ENCODE measurements at places on chromosomes 5 and 9.

DNA sequence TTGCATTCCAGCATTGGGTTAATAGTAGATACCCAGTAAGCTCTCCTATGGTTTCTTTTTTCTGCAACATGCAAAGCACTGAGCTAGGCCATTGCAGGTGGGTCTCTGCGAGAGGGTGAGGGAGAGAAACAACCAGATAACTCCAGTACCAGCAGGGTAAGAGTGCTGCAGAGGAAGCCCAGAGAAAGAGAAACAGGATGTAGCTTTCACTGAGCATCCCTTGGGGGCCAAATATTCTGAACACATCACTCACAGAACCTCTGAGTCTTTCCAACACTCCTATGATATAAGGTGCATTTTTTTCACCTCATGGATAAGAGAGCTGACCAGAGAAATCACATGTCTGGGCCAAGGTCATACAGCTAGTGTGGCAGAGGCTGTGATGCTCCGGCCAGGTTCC is 76.7 kb downstream of the TRIM32 start:
- no peak for DNase-seq

- no peak for DNase-seq
Observed at GRCh38 chr9:38047301-38048251, 21.5 kb downstream of the SHB start.

GRCh38 chr9:101458963-101459631 is 23.5 kb upstream of the ALDOB start:
- DNase-seq: peak; percentile 76

DNA sequence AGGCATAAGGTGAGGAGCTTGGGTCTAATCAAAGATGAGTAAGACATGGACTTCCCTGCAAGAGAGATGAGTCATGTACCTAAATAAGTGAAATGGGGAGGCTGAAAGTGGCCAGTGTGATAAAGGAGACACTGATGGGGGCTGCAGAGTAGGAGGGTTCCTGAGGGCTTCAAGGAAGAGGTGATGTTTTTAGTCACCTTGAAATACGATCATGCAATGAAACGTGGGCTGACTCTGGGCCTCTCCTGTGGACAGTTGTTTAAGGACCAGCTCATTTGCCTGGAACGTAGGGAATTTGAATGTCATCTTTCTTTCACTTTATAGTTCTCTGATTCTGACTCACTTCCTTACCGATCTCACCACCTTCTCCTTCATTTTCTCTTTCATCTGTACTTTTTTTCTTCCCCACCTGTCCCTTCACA is 49.6 kb upstream of the CPLX2 start:
- no peak for DNase-seq

DNA sequence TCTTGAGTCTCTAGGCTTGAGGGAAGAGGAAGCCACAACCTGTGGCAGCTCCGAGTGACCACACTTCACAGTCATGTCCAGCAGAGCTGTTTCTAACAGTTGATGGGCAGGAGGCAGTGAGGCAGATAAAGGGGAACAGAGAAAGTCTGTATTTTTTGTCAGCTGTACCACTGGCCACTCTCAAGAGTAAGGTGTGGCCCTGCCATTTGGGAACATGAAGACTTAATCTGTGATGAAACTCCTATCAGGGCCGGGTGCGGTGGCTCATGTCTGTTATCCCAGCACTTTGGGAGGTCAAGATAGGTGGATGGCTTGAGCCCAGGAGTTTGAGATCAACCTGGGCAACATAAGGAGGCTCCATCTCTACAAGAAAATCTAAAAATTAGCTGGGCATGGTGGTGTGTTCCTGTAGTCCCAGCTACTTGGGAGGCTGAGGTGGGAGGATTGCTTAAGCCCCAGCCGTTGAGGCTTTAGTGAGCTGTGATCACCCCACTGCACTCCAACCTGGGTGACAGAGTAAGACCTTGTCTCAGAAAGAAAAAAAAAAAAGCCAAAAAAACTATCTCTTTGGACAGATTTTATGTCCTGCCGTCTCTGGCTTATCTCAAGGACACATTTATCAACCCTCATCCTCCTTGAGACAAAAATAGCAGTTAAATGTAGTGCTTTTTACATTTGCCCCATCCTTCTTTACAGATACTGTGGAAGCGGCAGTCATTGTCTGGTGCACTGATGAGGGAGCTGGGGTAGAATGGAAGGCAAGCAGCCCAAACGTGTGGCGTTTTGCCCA is 11.9 kb upstream of the COL15A1 start:
- DNase-seq: no peak

DNA sequence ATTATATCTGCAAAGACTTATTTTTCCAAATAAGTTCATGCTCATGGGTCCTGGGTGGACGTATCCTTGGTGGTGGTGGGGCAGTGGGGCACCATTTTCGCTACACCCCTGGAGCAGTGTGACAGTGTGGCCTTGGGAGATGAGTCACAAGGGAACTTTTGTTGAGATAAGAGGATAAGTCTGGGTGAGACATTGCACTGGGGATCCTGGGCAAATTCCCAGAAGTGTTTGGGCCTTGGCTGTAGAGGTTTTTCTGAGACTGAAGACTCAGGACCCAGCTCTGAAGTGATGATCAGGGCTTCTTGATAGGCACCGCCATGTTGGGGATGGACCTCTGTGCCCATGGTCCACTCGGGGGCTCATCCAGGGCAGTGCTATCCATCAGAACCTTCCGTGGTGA is 149.4 kb downstream of the MACROH2A1 start:
- no peak for DNase-seq

DNA sequence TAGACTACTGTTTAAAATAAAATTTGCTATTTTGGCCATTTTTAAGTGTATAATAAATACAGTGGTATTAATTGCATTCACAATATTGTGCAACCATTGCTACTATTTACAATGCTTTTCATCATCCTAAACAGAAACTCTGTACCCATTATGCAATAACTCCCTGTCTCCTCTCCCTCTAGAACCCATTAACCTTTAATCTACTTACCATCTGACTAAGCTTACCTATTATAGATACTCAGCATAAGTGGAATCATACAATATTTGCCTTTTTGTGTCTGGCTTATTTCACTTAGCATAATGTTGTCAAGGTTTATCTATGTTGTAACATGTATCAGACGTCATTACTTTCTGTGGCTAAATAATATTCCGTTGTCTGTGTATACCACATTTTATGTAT is 25.9 kb downstream of the CD14 start:
- DNase-seq: peak; percentile 41

- DNase-seq: peak; percentile 15
Observed at GRCh38 chr9:113215132-113215531, 5.9 kb downstream of the FKBP15 start.

DNA sequence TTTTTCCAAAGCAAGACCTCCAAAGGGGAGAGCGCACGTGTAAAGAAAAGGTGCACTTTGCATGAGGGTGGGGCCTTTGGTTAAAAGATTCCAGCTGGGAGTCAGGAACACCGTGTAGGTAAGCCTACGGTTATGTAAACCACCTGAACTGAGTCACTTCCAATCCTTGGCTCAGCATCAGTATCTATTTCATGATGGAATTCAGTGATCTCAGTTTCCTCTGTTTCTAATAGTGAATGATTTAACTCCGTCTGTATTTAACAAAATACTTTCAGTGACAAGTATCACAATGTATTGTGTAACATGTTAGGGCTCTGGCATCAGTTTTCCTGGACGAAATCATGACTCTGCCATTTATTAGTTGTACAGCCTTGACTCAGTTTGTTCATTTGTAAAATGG is 1.3 kb upstream of the SVEP1 start:
- DNase-seq: no peak

- DNase-seq: no peak
Observed at GRCh38 chr9:138011951-138012500, 134.4 kb downstream of the CACNA1B start.

GRCh38 chr9:31320494-31320893 is 1063.9 kb upstream of the ACO1 start:
- no peak for DNase-seq

- peak; percentile 76 for DNase-seq
Observed at GRCh38 chr9:134449180-134449916, 123.1 kb downstream of the RXRA start.

DNA sequence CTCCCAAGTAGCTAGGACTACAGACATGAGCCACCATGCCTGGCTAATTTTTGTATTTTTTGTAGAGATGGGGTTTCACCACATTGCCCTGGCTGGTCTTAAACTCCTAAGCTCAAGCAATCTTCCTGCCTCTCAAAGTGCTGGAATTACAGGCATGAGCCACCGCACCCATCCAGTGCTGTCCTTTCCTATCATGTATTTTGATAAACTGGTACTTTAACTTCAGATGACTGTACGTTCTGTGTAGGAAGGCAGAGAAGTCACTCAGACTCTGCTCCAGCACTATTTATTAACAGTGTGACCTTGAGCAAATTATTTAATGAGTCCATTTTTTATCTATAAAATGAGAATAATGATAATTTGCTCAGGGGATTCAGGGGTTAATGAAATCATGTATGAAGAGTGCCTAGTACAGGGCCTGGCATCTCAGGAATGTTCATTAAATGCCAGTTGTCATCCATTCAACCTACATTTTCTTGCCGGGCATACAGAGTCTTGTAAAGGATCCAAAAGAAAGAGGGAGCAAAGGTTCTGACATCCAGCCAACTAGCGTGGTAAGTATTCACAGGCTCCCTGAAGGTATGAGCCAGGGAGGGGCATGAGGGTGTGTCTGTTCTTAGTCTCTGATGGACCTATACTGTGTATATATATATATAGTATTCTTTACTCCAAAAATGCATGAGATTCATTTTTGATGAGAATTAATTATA is 201.9 kb downstream of the PBX3 start:
- no peak for DNase-seq

DNA sequence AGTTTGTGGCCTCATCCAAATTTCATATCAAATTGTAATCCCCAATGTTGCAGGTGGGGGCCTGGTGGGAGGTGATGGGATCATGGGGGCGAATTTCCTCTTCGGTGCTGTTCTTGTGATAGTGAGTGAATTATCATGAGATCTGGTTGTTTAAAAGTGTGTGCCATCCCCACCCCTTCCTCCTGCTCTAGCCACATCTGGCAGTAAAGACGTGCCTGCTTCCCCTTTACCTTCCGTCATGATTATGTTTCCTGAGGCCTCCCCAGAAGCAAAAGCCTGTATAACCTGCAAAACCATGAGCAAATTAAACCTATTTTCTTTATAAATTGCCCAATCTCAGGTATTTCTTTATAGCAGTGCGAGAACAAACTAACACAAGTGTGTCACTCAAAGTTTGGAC is 71.0 kb upstream of the MOCS2 start:
- DNase-seq: no peak

GRCh38 chr9:14180960-14181537 is 132.9 kb downstream of the NFIB start:
- DNase-seq: no peak

GRCh38 chr9:34413231-34413852 is 36.6 kb upstream of the MYORG start:
- peak; percentile 31 for DNase-seq

GRCh38 chr5:124546643-124547042 is 199.8 kb downstream of the ZNF608 start:
- no peak for DNase-seq

GRCh38 chr9:92564504-92564903 is 28.7 kb upstream of the ECM2 start:
- no peak for DNase-seq

Measured in AML-193 (cell line).